ENCODE measurements at places on chromosomes 7 and 10.

GRCh38 chr7:115274-115911, 77.0 kb upstream of the FAM20C start:
- no peak for DNase-seq

- DNase-seq: peak; percentile 21
These were observed 742 bp downstream of the LMBR1 start for GRCh38 chr7:156892081-156892800.

GRCh38 chr10:36946598-36946997, 178.8 kb upstream of the ANKRD30A start:
- no peak for DNase-seq

- DNase-seq: peak; percentile 57
These were observed 7.6 kb downstream of the STEAP4 start for GRCh38 chr7:88299126-88299525.

DNA sequence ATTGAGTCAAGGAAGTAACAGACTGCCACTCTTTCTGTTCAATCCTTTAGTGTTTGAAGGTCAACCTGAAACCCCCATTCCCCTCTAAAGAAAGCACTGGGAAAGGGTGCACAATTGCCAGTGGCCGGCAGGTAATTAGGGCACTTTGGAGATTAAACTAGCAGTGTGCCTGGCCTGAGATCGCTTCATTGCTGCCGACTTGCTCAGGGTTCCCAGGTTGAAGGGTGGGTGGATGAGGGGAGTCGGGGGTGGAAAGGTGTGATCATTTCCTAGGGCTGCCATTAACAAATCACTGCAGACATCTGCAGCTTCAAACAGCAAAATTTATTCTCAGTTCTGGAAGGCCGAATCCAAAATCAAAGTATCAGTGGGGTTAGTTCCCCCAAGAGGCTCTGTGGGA, 16.3 kb upstream of the BTBD16 start:
- no peak for DNase-seq

DNA sequence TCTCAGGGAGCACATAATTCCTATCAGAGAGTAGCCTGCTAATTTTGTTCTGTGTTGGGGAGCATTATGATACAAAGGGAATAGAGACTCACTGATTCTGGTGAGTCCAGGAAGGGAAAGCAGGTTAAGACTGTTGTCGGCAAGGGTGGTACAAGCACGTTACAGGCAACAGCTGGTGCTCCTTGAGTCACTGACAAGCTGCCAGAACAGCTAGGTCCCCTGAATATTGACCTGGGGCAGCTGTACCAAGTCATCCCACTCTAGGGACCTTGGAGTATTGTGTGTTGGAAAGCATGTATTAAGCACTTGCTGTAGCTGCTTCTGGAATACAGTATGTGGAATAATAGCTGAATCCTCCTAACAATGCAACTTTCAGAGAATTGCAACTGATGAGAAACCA, 37.0 kb upstream of the GLCCI1 start:
- DNase-seq: no peak

DNA sequence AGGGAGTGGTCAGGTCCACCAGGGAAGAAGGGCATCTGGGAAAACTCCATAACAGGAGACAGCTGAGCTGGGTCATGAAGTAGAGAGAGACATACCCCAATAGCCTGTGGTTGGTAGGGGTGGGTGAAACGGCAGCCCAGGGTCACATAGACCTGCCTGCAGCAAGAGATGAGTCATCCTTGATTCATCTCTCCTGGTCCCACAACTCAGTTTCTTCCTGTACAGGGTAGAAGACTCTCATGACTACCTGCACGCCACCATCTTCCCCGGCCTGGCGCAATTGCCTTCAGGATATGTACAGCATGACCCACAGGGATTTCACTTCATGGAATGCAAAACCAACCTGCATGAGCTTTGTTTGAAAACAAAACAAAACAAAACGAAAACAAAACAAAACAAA, 45.1 kb upstream of the ADAM12 start:
- no peak for DNase-seq

GRCh38 chr10:52391927-52392602, 78.0 kb downstream of the DKK1 start:
- no peak for DNase-seq

DNA sequence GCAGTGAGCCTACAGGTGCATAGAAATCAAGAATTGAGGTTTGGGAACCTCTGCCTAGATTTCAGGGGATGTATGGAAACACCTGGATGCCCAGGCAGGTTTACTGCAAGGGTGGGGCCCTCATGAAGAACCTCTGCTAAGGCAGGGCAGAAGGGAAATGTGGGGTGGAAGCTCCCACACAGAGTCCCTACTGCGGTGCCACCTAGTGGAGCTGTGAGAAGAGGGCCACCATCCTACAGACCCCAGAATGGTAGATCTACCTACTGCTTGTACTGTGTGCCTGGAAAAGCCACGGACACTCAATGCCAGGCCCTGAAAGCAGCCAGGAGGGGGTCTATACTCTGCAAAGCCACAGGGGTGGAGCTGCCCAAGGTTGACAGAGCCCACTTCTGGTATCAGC, 533.5 kb downstream of the GPAM start:
- DNase-seq: no peak

- no peak for DNase-seq
These were observed 58.6 kb upstream of the EBF3 start for GRCh38 chr10:130022511-130023299.

DNA sequence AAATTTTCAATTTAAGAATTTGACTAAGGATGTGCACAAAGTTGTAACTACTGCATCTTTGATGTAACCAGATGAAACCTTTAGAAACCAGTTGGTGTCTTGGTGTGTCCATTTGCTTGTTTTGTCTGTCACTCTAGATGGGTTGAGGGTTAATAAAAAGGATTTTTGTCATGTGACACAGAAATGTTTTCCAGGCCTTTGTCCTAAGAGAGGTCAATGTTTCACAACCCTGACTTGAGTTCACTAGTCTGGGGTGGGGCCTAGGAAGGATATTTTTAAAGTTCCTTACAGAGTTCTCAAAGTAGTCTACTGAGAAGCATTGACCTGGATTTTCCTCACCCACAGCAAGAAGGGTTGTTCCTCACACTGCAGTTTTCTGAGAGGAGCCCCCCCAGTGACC, 90.3 kb downstream of the HERPUD2 start:
- no peak for DNase-seq

- DNase-seq: no peak
These were observed 319.7 kb downstream of the PTPRN2 start for GRCh38 chr7:158267742-158268435.

GRCh38 chr10:27644307-27644939, 101.2 kb downstream of the MKX start:
- DNase-seq: no peak

- no peak for DNase-seq
These were observed 40.5 kb upstream of the GSAP start for GRCh38 chr7:77456696-77457095.

DNA sequence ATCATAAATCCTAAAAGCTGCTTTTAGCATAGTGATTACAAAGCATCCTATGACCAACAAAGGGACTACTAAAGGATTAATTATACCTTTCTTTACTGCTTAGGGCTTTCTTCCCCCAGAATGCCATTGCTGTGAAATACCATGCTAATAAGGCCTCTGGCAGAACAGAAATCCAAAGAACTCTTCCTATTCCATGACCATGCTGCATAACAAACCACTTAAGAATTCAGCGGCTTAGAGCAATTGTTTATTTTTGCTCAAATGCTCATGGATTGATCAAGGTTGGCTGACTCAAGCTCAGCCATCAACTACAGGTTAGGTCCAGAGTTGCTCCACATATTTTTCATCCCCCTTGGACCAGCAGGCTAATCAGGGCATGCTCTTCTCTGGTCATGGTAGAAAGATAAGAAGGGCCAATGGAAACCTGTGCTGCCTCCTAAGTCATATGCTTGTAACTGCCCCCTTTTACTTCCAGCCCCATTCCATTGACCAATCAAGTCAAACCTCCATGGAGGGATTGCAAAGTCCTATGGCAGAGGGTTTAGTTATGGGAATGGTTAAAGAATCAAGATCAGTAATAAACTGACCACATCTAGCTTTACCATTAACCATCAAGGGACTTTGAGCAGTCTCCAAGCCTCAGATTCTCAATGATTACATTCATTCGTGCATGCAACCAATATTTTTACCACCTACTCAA, 244.4 kb upstream of the FZD1 start:
- no peak for DNase-seq

DNA sequence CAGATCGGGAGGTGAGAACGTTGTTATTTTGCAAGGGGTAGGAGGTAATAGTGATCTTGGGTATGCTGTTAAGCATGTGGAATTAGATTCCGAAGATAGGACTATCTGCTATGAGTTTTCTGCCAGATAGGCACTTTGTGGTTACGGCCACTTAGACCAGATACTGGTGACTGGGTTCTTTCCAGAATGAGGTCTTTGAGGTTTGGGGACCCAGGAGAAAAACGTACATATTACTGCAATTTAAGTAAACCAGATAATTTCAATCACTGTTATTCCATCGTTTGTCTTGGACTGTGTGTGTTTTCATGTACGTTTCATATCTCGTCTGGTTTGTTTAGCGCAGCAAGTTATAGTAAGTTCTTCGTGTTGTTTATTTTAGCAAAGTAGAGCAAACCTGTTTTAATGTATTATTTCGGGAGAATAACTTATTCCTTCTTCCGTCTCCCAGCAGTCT, 312 bp downstream of the ARL4A start:
- DNase-seq: no peak

DNA sequence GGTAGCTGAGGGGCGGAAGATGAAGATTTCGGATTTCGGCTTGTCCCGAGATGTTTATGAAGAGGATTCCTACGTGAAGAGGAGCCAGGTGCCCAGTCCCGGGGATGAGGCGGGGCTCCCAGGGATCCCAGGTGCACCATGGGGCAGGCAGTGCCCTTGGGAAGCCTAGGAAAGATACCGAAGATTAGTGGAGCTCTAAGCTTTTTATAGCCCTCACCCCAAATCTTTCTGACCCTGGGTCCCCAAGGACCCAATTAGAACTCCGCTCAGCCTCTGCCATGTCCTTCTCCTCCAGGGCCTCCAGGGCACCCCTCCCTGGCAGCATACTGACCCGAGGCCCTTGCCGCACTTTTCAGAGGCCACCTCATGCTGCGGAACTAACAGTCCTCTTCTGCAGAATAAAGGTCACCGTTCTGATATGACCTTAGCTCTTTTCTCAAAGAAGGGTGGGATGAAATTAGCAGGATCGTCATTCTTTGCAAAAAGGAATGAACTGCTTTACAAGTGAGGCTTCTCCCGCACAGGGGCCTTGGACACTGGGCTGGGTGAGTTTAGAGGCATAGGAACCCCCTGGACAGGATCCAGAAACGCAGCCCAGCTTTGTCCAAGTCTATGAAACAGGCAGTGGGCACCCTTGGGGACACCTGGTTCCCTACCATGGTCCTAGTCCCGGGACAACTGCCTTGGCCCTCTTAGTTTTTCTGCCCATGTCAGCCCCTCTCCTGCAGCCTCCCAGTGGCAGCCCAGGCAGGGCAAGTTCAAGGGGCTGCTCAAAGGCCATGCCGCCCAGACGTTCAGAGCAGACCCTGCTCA, 17.9 kb upstream of the CSGALNACT2 start:
- no peak for DNase-seq

- no peak for DNase-seq
These were observed 84.3 kb downstream of the CUL2 start for GRCh38 chr10:35005868-35006267.

DNA sequence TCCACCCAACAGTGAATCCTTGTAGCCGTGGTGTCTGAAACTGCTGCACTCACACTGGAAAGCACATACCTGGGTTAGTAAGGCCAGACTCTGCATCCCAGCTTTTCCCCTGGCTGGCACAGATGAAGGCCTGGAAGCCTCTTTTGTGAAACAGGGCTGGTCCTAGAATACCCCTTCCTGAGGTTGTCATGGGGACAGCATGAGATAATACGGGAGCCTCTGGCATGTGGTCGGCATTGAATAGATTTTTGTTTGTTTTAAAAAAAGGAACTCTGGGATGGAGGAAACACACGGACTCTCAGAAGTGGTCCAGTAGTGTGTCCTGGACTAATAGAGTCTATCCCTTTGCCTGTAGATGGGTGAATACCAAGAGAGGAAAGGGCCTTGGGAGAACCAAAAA, 129.7 kb downstream of the TMEM178B start:
- DNase-seq: no peak

DNA sequence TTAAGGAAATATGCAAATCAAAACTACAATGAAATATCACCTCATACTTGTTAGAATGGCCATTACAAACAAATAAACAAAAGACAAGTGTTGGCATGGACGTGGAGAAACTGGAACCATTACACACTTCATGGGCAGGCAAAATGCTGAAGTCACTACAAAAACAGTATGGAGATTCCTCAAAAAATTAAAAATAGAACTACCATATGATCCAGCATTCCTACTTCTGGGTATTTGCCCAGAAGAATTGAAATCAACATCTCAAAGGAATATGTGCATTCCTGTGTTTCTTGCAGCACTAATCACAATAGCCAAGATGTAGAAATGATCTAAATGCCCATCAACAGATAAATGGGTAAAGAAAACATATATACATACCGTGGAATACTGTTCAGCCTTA, 83.6 kb downstream of the NRCAM start:
- no peak for DNase-seq

DNA sequence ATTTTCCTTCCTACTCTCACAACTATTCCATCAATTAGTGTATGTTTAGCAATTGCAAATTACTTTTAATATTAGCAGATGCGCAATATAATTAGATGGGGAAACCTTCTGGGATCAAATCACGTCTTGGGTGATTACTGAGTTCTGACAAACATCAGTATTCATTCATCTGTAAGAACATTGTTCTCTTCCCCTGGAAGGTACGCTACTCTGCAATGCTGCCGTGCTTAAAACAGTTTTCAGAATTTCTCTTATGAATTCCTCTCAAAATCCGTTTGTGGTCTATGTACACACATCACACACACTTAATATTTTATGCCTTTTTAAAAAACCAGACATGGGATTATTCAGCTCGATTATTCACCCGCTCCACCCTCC, 237.5 kb upstream of the NEBL start:
- DNase-seq: no peak

DNA sequence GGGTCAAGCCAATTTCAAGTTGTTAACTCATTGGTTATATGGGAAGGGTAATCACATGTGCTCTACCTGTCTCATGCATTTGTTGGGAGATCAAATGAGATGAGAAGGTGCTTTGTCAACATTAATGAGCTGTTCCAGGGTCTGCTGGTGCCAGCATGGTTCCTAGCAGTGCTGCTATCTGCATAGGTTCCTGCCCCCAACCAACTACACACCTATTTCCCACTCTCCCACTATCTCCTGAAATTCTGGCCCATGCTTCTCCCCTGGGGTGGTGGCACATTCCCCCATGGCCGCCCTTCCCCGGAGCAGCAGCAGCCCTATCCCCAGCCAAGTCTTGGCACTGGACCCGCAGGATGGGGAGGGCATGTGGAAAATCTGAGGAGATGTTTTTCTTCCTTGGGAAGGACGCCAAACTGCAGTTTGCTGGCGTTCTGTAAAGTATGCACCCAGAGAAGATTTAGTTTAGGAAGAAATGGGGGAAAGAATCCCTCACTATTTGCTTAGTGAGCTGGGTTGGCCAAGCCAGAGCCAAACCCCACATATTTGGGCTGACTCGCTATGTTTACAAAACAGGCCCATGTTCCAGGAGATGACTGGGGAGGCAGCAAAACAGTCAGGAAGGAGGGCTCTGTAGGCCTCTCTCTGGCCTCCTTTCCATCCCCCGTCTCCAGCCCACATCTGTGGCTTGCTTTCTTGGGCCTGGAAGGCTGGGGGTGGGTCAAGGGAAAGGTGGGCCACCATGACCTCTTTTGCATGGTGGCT, 42.5 kb downstream of the PPP1R3C start:
- DNase-seq: no peak
